Dermis microvascular lymphatic vessel endothelial cell (primary cell): ENCODE measurements at places on chromosomes 5 and 9. TPM values are rescaled to one million over a fixed set of nuclear protein-coding genes. Genes with fewer than 3 reads are reported as not detected.

MLANA gene
- total RNA-seq: not detected in 2 replicates

FOXD4L6 gene
- under 0.01 TPM in 1 of 2 replicates, not detected in the other for total RNA-seq

PPP3R2 gene
- not detected in 2 replicates for total RNA-seq

OR1J2 gene
- total RNA-seq: not detected in 2 replicates

TRIM7 gene
- total RNA-seq: 2.1 and 7.6 TPM in 2 replicates

PKD2L2 gene
- not detected in 2 replicates for total RNA-seq
